HEK293T (cell line): ENCODE measurements at places on chromosomes 16 and 17.

DNA sequence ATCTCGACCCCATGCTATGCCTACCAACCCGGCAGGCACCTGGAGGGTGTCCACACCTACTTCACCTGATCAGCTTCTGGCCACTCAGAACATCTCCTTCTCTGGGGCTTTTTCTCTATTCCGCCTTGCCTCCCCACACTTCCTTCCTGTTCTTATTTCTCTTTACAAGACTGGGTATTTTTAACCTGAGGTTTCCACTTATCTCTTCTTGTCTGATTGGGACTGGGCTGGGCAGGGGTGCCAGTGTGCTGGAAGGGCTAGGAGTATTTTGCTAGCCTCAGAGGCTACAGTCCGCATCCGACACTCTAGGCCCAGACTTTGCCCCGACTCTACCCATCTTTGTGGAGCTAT lies 26.2 kb upstream of the ZNF652 start:
- no peak for DNase-seq

DNA sequence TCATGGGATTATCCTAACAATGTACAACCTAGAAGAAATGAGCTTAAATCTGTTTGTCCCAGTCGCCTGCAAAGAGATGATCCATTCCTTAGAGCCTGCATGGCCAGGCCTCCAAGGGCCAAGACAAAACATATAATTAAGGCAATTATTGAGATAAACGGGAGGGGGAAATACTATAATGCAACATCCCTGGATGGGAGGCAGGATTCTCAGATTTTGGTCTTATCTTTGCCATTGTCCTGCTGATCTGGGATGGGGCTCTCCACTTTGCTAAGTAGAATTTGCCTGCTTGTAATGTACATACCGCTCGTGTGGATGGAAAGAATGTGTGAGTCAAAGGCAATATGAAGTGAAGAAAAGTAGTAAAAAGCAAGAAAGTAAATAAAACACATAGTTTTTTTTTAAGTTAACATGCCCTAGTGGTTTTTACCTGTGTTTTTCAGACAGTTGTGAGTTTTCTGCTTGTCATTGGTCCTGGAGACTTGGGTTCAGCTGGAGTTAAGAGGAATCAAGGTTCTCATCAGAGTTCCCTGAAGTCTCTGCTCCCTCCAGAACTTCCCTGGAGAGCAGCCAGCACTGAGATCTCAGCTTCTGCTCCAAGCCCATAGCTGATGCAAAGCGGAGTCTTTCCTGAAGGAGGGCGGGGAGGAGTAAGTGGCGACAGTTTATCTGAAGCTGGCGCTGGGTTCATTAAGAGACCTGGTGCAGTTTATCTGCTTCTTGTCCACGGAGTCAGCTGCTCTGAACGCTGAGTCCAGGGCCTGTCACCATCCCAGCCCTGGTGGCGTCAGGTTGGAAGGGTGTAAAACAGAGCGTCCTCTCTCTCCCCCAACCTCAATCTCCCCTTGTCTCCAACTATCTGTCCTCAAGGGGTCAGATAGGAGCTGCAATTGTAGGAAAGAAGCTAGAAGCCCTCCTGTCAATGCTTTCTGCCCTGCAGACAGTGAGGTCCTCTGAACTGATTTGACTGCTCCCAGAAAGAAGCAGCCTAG lies 30.1 kb downstream of the HOXB1 start:
- DNase-seq = peak; percentile 56

GRCh38 chr17:80637048-80637781 lies 92.6 kb downstream of the RPTOR start:
- DNase-seq = no peak

DNA sequence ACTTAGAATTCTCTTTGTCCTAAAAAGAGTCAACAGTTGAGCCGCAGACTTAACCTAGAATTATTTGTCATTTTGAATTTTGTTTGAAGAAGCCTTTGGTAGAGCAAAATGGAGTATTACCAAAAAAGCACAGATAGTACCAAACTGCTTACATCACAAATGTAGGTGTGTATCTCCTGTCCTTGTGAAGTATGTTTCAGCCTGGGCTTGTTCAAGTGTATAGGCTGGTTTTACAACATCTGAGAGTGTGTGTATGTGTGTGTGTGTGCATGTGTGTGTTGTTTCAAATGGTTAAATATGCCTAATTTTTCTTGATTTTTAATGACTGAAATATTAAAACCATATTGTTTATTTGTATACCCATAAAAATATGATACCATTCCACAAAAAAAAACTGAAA lies 188.7 kb upstream of the AXIN2 start:
- no peak for DNase-seq

GRCh38 chr16:57261806-57262205 lies 16.7 kb downstream of the ARL2BP start:
- no peak for DNase-seq

GRCh38 chr16:59899940-59900339 lies 1165.8 kb upstream of the GOT2 start:
- no peak for DNase-seq

DNA sequence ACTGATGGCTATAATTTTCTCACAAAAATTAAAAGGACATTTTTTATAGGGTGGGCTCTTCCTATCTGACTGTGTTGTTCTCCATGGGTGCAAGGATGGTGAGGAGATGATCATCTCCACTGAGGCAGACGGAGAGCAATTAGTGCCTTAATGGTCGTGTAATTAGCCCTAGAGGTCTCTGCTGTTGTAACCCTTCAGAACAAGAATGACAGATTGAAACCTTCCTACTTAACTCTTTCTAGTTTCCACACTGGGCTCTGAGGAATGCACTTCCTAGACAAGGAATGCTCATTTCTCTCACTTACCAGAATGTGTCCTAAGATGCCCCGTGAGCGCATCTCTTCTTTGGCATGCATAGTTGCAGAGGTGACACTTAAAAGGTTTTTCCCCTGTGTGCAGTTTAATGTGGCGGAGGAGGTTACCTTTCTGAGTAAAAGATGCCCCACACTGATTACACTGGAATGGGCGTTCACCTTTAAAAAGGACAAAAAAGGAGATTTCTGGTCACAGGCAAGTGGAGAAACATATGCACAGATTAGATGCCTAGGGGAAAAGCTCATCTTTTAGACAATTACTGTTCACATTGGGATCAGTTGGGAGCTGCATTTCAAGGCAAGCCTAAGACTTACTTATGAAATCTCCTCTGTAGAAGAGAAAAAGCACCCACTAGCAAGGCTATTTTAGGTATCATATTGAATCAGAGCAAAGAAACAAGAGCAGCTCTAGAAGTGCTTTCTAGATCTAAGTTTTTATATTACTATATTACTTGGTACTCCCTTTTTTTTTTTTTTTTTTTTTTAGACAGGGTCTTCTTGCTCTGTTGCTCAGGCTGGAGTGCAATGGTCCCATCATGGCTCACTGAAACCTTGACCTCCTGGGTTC lies 53.6 kb downstream of the GRB7 start:
- DNase-seq = no peak

GRCh38 chr16:87064731-87065445 lies 252.3 kb downstream of the C16orf95 start:
- no peak for DNase-seq

- DNase-seq = no peak
Measured at GRCh38 chr16:78784771-78785170, 685.3 kb downstream of the WWOX start.

DNA sequence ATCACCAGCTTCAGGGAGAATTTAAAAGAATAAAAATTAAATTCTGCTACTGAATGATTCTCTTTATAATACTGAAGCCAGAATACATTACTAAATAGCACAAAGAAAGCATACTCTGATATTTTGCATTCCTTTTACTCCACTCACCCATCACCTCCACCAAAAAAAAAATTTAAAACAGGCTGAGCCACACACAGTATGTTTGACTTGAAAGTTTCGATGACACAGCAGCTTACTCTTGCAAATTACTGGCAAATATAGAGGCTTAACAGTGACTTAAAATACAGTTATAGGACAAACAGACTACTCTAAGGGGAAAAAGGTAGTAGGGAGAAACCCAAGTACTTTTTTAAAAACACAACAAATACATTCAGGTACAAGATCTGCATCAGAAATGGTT lies 39.2 kb downstream of the GPATCH8 start:
- DNase-seq = no peak

DNA sequence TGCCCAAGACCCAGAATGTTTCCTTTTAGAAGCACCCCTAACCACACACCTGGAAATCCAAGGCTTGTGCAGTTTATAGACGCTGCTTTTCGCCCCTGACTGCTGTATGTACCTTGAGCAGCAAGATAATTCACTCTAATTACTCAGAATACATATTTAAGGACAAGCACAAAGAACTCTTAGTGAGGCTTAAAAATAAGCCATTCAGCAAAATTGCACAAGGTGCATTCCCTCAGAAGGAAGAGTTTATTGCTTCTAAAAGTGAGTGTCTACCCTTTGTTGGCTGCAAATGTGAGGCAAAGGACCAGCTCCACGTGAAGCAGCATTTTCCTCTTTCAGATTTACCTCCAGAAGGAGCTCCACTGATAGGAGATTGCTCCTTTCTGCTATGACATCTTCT lies 208.4 kb downstream of the RBFOX1 start:
- DNase-seq = no peak

- no peak for DNase-seq
Measured at GRCh38 chr17:64256913-64257807, 5.9 kb downstream of the TEX2 start.

- DNase-seq = no peak
Measured at GRCh38 chr17:28860363-28860808, 5.6 kb downstream of the ERAL1 start.

- DNase-seq = no peak
Measured at GRCh38 chr17:34999456-34999855, 19.1 kb downstream of the LIG3 start.

DNA sequence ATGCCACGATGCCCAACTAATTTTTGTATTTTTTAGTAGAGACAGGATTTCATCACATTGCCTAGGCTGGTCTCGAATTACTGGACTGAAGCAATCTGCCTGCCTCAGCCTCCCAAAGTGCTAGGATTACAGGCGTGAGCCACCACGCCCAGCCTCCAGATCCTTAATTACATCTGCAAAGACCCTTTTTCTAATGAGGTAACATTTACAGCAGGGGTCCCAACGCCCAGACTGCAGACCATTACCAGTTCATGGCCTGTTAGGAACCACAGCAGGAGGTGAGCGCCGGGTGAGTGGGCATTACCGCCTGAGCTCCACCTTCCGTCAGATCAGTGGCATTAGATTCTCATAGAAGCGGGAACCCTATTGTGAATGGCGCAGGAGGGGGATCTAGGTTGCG lies 4.0 kb upstream of the RAB11FIP4 start:
- no peak for DNase-seq

- no peak for DNase-seq
Measured at GRCh38 chr16:72818236-72818845, 229.6 kb downstream of the ZFHX3 start.

DNA sequence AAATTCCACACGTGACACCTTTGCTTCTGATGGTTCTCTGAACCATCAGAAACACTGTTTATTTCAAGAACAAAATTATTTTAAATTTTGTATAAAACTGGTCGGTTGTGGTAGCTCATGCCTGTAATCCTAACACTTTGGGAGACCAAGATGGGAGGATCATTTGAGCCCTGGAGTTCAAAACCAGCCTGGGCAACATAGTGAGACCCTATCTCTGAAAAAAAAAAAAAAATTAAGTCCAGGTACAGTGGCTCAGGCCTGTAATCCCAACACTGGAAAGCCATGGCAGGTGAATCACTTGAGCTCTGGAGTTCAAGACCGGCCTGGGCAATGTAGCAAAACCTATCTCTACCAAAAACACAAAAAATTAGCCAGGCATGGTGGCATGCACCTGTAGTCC lies 8.3 kb upstream of the KANSL1 start:
- no peak for DNase-seq

DNA sequence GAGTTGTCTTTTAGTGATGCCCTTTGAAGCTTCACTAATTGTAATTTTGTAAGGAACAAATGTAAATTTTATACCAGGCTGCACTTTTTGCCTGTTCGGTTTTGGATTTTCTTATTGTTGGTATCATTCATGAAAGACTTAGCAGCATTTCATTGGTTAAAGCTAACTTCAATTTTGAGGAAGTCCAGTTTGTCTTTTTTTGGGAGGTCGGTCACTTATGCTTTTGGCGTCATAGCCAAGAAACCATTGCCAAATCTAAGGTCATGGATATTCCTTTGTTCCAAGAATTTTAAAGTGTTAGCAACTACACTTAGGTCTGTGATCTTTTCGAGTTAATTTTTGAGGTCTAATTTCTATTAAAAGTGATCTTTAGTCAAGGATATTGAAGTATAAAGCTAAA lies 77.1 kb downstream of the PRKCA start:
- DNase-seq = no peak

GRCh38 chr16:52364500-52364899 lies 182.4 kb downstream of the TOX3 start:
- no peak for DNase-seq

GRCh38 chr16:17370223-17370707 lies 100.5 kb downstream of the XYLT1 start:
- DNase-seq = no peak

DNA sequence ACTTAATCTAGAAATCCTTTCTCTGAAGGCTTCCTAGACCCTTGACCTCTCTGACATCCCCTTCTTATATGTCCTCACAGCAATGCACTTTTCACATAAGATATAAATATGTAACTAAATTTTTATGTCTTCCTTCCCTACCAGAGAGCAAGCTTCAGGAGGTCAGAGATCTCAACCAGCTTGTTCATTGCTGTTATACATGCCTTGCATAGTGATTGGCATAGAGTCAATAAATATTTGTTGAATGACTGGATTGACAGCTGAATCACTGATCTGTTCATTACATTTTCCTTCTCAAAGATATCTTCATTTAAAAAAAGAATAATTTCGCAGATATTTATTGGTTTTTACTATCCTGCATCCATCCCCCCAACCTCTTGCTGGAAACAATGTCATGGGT lies 29.5 kb downstream of the HYDIN start:
- no peak for DNase-seq

DNA sequence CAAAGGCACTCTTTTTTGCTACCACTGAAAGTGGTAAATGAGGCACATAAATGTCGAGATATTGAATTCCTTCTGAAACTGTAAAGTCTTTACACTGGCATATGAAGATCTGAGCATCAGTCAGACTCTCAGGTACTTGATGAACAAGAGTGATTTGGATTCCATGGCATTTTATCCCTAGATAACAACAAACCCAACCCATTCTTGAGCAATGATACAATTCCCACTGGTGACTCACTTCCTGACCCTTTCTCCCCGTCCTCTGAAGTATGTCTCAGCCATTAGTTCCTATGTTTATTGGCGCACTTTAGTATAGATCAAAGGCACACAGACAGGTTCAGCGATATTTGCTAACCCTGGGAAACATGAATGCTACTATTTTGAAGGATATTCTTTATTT lies 147.0 kb upstream of the RBFOX1 start:
- no peak for DNase-seq
